ENCODE measurements at places on chromosomes 5 and 9.

DNA sequence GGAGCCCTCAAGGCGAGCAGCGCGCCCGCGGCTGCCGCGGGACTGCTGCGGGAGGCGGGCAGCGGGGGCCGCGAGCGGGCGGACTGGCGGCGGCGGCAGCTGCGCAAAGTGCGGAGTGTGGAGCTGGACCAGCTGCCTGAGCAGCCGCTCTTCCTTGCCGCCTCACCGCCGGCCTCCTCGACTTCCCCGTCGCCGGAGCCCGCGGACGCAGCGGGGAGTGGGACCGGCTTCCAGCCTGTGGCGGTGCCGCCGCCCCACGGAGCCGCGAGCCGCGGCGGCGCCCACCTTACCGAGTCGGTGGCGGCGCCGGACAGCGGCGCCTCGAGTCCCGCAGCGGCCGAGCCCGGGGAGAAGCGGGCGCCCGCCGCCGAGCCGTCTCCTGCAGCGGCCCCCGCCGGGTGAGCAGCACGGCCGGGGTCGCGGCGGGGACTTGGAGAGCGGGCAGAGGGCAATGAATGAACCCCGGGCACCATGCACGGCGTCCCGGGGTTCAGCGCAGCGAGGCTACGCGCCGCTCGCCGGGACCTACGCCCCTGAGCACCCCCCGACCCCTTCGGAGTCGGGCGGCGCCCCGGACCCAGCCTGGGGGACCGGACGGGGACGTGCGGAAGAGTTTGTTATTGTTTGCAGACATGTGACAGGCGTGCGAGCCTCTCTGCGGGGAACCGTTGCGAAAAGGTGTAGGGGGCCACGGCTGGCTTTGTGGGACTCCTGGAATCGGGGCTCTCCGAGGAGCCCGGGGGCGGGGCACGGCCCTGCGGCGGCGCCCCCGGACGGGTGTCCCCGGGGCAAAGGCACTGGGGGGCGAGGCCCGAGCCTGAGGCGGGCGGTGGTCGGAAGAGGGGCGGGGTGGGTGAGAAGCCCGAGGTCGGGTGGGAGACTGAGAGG is 553 bp downstream of the MAP3K1 start:
- peak; percentile 29 for DNase-seq

DNA sequence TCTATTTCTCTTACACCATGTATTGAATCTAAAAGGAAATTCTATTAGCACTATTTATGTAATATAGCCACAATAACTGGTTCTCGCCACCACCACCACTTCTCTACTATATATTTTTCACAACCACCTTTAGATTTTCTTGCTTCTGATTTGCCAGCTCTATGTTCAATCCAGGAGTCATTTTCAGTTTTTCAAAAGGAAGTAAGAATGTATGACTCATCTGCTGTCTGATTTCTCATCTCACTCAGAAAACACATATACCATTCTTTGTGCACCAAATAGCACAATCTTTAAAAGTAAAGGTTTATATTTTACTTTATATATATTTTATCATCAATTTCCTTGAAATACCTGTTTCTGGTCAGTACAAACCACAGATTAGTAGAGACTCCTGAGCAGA is 1127.5 kb downstream of the TAF11L14 start:
- DNase-seq: no peak

DNA sequence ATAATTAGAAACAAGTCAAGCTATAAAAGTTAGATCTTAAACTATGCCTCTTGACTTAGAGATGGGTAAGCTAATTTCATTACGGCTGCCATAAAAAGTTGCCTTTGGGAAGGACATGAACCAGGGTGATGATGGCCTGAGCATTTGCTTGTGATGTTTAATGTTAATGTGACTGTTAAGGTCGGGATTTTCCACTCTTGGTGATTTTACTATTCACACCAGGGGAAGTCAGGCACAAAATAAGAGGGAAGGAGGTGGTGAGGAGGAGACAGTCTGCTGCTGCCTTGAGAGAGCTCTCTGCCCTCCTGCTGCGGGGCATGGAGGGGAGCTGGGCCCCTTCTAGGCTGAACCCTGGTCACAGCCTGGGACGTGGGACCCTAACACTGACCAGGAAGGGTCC is 34.4 kb downstream of the AHRR start:
- DNase-seq: no peak

DNA sequence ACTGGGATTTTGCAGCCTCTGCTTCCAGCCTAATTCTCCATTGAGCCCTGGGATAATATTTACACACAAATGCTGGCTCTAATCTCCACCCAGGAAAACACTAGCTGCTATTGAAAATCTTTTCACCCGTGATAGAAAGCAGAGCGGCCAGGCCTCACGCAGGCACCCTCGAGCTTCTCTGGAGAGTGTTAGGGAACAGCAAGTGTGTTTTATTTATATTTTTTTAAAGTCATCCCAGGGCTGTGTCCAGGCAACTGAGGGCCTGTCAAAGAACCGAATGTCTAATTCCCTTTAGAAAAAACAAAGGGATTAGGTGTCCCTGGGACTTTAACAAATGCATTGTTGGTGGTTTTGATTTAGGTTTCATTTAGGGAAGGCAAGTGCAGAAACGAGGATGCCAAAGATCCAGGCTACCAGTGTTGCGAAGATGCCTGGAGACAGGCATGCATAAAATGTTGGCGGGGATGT is 51.2 kb upstream of the SPRY4 start:
- no peak for DNase-seq

- no peak for DNase-seq
Observed at GRCh38 chr5:139076111-139076510, 122.1 kb downstream of the SIL1 start.

- DNase-seq: no peak
Observed at GRCh38 chr5:136620621-136621020, 255.3 kb upstream of the TRPC7 start.

DNA sequence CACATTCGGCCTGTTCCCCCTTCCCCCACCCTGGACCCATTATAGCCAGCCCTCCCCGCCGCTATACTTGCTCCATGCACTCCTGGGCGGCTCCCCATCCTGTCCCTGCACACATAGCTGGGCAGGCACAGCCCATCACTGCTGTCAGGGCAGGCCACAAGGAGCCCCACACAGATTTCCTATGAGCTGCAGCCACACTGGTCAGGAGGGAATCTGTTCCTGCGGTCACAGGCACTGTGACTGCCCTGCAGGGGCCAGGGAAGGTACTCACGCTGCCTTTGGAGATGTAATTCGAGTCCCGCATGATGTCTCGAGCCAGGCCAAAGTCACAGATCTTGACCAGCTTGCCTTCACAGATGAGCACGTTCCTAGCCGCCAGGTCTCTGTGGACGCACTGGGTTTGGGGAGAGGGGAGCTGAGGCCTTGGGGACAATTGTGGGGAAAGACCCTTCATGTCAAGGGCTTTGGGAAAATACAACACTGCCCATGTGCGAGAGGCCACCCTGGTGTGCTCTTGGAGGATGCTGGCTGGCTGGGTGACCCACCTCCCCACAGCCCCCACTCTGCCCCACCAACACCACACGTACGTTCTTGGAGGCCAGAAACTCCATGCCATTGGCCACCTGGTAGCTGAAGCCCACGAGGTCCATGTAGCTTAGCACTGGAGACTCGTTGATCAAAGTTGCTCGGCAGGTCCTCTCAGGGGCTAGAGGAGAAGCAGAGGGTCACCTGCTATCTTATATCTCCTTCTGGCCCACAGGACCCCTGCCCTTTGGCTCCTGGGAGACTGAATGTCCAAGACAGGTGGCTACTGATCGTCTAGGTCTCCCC is 34.5 kb upstream of the CSF1R start:
- DNase-seq: no peak

- no peak for DNase-seq
Observed at GRCh38 chr9:73056245-73056644, 95.4 kb upstream of the ANXA1 start.

GRCh38 chr5:9124071-9124470 is 421.8 kb downstream of the SEMA5A start:
- no peak for DNase-seq

- no peak for DNase-seq
Observed at GRCh38 chr5:135038205-135038812, 4.3 kb upstream of the PITX1 start.

GRCh38 chr5:128234928-128235641 is 151.5 kb downstream of the SLC12A2 start:
- DNase-seq: no peak

- no peak for DNase-seq
Observed at GRCh38 chr5:52853650-52854049, 65.9 kb downstream of the ITGA1 start.

- DNase-seq: no peak
Observed at GRCh38 chr9:129746092-129746777, 6.6 kb downstream of the PTGES start.

GRCh38 chr5:17400724-17401469 is 97.1 kb upstream of the TAF11L2 start:
- DNase-seq: no peak

GRCh38 chr9:18798508-18799290 is 234.3 kb downstream of the SAXO1 start:
- DNase-seq: no peak
